ENCODE measurements at places on chromosomes 5 and 9.

DNA sequence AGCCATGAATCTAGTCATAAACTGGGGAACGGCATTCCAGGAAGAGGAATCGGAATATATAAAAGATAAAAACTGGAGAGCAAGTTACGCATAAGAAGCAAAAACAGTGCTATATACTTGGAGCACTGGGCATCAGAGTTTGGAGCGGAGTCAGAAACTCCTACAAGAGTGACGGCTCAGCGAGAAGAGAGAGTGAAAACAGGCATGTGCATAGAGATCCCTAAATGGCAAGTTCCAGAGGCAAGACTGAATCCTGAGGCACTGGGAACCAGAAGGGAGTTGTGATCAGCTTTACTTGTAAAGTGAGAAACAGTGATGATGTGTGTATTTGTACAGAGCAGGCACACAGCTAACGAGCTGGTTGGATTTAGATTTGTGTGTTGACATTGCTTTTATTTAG is 514.4 kb upstream of the TNC start:
- no peak for DNase-seq

DNA sequence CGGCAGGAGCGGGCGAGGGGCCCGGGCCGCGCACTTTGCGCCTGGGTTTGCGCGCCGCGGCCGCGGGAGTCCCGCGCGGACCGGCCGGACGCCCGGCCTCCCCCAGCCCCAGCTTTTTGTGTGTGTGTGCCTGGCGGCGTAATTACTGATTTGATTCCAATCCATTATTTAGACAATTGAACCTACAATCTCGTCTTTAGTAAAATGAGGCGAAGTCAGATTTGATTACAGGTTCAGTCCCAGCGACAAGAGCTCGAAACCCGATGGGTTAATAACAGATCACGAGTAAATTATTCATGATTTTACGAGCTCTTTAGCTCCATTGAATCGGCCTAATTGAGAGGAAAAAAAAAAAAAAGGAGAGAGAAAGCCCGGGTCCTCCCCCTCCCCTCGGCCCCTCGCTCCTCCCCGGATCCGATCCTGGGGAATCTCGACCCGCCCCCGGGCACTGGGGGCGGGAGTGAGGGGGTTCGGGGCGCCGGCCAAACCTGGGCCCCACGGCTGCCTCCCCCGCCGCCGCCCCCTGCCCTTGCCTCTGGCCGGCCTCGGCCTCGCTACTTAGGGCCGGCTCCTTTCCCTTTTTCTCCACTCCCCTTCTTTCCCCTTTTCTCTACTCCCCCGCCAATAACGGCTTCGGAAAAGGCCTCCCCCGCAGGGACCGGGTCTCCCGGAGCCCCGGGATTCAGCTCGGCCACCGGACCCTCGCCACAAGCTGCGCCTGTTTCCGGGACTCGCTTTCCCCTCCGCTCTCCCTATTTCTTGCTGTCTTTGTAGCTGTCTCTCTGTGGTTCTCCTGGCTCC is 6.6 kb downstream of the LHX2 start:
- no peak for DNase-seq

DNA sequence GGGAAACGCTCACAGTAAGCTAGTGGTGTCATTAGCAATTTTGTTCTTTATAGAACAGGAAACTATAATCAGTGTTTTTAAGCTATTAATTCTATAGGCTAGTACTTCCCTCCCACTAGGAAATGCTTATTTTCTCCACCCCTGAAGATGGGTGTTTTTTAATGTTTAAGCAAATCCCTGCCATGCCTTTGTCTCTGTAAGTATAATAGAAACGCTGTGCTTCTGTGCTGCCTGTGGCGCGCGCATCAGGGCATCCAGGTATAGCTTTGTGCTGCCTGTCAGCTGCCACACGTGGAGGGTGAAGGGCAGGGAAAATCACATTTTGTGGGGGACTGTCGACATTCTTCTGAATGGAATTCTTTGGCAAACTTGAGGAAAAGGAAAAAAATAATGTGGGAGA is 217.5 kb downstream of the RAB3C start:
- DNase-seq = no peak

DNA sequence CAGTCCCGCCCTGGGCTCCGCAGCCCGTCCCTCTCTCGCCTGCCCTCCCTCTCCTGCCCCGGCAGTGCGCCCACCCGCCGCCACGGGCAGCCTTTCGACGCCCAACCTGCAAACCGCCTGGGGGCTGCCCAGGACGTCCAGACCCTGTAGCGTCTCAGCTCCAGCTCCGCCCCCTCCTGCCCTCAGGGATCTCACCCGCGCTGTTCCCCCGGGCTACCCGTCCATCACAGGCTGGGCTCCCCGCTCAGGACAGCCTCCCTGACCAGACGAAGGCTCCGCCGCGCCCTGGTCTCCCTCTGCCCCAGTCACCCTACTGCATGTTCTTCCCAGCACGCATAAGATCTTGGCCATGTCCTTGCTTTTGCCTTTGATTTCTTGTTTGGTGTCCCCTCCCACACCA is 1.4 kb downstream of the RASGEF1C start:
- DNase-seq = no peak

GRCh38 chr5:170252720-170253350 is 20.1 kb downstream of the C5orf58 start:
- no peak for DNase-seq

DNA sequence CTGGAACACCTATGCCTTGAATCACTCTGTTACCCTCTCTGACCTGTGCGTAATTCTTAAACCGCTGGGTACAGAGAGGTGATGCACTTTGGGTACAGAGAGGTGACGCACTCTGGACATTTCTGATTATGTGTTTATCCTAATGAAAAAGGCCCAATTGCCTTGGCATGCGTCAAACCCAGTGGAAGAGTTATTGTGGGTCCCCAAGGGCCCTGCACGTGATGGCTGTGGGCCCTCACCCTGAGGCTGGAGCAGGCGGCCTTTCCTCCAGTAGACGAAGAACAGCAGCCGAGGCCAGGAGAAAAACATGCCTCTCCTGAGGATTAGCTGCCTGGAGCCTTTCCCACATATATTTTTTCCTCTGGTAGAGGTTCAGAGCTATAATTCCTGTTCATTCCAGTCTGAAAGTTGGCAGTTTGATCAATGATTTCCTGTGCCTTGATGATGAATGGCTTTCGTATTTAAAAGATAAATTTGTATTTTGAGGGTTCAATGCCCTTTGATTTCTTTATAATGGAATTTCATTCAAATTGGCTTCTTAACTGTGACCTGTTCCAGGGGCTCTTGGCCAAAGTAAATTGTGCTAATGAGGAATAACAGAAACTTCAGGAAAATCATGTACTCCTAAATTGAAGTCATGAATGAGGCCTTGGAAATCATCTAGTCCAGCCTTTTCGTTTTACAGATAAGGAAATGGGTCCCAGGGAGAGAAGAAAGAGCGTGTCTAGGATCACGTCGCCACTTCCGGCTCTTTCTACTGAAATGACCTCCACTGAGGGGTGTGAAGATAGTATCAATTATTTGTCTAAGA is 22.8 kb downstream of the ACER2 start:
- DNase-seq = no peak

- DNase-seq = no peak
Observed at GRCh38 chr5:112034421-112034979, 277.5 kb upstream of the NREP start.

DNA sequence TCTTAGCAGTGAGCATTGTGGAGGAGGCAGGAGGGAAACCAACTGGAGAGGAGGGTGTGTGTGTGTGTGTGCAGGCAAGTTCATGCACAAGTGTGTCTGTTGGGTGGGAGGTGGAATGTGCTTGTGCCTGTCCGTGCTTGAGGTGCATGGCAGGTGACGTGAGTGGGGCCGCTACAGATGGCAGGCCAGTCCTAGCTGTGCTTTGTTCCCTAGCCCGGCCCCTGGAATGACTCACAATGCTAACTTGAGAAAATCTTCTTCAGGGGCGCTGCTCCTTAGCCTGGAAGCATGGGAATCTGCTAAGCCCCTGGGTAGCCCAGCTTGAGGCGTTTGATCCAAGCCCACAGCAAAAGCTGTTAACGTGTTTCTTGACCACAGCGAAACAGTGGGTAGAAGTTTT is 25.0 kb upstream of the DMRT2 start:
- no peak for DNase-seq

- DNase-seq = peak; percentile 72
Observed at GRCh38 chr5:89968958-89969381, 440.6 kb downstream of the CETN3 start.

DNA sequence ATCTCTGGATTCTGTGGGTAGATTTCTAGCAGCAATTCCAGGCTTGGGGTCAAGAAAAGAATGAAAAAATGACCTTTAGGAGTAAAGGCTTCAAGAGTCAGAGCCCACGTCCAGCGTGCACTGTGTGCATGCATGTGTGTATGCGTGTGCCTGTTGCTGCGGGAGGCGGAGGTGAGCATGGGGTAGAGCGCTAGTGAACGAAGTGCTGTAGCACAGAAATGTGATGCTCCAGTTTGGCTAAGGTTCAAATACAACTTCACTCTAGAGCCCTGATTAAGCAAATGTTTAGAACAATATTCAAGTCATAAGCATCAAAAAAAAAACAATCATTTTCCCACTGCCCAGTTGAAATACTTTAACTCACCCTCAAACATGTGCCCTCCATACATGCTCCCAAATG is 403.9 kb downstream of the ZNF608 start:
- DNase-seq = peak; percentile 41

GRCh38 chr5:119071561-119071995 is 691 bp downstream of the DMXL1 start:
- peak; percentile 13 for DNase-seq

DNA sequence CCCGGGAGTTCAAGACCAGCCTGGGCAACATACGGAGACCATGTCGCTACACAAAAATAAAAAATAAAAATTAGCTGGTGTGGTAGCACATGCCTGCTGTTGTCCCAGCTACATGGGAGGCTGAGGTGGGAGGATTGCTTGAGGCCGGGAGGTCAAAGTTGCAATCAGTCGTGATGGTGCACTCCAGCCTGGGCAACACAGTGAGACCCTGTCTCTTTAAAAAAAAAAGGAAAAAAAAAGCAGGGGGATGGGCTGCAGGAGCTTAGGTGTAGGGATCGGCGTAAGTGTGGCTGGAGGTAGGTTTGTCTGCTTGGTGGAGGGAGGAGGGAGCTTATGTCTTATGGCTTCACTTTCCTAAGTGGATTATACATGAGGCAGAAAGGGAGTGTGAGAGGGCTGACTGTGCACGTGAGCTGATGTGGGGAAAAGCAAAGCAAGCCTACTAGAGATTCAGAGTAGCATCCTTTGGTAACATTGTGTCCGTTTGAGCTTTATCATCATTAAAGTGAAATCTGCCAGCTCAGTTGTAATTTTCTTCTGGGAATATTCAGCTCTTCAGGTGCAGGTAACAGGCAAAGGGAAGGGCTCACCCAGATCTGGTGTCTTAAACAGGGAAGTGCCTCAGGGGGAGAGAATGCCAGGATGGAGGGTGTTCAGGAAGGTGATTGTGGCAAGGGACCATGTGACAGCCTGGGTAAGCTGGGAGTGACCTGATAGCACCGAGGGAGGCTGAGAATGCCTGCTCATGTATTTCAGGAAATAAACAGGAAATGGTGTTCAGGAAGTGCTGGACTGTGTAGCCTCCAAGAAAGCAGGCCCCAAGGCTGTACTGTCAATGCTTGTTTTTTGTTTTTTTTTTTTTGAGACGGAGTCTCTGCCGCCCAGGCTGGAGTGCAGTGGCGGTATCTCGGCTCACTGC is 17.6 kb upstream of the SETX start:
- peak; percentile 45 for DNase-seq

- no peak for DNase-seq
Observed at GRCh38 chr5:51983161-51983560, 599.9 kb downstream of the ISL1 start.

- DNase-seq = no peak
Observed at GRCh38 chr9:17905781-17906175, 326.9 kb downstream of the SH3GL2 start.

DNA sequence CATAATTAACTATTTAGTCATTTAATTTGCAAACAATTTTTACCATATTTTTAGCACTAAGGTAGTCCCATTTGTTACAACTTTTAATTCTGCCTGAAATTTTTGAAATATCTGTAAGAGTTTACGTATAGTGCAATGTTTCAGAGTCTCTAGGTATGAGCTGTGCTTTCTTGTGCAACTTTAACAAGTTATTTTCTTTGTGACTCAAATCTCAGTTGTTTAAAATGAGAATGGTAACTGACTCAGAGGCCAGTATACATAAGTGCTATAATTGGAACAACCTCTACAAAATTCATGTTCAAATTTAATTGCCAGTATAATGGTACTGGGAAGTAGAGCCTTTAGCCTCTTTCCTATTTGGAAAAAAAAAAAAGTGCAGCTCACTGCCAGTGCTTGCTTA is 14.2 kb upstream of the ZNF883 start:
- DNase-seq = peak; percentile 1

DNA sequence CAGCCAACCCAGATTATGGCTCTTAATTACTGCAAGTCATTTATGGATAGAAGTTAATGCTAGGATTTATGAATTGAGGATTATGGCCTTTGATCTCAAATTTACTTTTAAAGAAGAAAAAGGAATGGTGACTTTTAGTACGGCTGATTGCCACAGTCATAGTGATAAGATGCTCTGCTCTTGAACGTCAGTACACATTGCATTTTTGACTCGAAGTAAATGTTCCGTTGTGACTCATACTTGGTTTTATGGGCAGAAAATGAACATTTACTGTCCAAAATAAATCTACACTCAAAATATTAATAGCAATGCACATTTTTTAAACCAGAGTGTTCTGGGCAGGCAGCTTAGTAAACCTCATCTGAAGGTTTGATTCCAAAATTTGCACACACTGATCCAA is 830 bp downstream of the ADAMTSL1 start:
- DNase-seq = peak; percentile 72

GRCh38 chr5:124654418-124654817 is 92.0 kb downstream of the ZNF608 start:
- peak; percentile 70 for DNase-seq

- DNase-seq = no peak
Observed at GRCh38 chr5:6253281-6253680, 125.1 kb downstream of the MED10 start.

DNA sequence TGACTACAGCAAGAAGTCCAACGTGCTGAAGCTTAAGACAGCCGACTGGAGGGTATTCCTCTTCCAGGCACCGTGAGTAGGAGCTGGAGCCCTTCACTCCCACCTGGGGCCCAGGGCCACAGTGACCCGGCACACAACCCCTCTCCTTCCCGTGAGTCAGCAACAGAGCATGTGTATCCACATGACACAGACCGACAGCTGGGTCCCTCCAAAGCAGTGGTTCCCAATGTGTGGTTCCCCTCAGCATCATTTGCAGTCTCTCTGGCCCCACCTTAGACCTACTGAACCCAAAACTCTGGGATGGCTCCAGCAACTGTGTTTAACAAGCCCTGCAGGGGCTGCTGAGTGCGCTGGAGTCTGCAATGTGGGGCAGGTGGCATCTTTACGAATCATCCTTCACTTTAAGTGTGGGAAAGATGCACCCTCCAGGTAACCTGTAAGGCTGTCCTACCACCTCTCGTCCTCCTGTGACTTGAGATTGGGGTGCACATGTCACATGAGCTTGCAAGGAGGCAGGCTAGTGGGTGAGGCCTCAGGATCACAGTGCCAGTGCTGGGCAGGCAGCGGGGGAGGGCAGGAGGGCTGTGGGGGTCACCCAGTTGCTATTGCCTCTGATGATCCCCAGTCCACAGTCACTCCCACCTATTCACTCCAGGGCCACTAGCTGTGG is 42.2 kb downstream of the PSD2 start:
- DNase-seq = no peak

GRCh38 chr5:32989815-32990214 is 278.7 kb downstream of the NPR3 start:
- DNase-seq = no peak
